ENCODE measurements at places on chromosomes 5 and 9. TPM values are rescaled to one million over a fixed set of nuclear protein-coding genes. Genes with fewer than 3 reads are reported as not detected.
A peak's percentile ranks its signal among the peaks of the same experiment; 100 is the strongest.

DNA sequence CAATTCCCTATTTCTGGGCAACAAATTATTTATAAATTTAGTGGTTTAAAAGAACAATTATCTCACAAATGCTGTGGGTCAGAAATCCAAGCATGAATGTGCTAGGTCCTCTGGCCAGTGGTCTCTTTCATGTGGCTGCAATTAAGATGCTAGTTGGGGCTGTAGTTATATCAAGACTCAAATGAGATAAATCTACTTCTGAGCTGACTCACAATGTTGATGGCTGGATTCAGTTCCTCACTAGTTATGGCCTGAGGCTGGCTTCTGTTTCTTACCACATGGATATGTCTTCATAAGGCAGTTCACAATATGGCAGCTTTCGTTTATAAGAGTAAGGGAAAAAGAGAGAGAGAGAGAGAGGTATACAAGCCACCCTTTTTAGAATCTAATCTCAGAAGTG is 717.0 kb downstream of the PRELID2 start:
- no peak for DNase-seq

GRCh38 chr5:55853818-55854217 is 2.7 kb downstream of the IL31RA start:
- DNase-seq = no peak

DNA sequence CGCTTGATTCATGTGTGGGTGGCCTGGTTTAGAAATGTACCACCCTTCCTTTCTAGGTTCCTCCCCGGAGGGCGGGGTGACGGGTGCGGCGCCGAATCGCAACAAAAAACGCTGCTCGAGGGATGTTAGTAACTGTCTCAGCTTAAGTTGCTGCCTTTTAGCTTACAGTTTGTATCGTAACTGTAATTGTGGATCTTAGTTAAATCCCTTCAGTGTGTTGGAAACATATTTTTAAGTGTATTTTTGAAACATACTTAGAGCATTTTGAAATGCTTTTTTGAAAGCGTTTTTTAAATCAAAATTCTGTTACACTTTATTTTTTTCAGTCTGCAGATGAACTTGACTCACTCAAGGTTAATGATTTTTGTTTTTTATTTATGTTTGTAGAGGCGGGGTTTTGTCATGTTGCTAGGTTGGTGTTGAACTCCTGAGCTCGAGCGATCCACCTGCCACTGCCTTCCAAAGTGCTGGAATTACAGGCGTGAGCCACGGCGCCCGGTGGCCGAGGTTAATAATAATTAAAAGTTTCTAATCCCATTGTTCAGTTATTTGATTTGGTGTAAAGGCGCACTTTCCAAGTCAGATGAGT is 997 bp upstream of the CHD1 start:
- DNase-seq = peak; percentile 50

Gene HTR4
- total RNA-seq = 9.1 TPM

- no peak for DNase-seq
Observed at GRCh38 chr5:18546591-18546990, 912.3 kb downstream of the TAF11L14 start.

Gene CDC20B
- total RNA-seq = not detected

GRCh38 chr9:134775081-134775951 is 105.3 kb upstream of the FCN2 start:
- DNase-seq = peak; percentile 45
